Activated naive CD8-positive, alpha-beta T cell treated with anti-CD3 and anti-CD28 coated beads, Interleukin-2, amount 50 U/mL, for 16 hours (primary cell): ENCODE measurements at places on chromosomes 5 and 9.

GRCh38 chr5:166354332-166354731 lies 1937.1 kb upstream of the WWC1 start:
- no peak for DNase-seq

DNA sequence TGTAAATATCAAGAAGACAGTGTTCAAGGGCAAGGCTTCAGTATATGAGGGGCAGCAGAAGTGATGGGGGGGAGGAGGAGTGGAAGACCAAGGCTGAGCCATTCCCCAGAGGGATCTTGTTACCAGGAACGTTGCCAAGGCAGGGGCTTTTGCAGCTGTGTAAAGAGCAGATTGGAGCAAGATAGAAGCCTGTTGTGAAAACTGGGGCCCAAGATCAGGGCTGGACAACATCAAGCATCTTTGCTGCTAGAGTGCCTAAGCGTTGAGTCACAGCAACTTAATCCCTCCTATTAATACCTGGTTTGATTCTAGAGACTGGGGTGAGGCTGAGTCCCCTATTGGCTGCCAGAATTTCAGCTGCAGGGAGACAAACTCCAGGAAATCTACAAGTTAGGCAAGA lies 18.4 kb upstream of the ERCC6L2 start:
- no peak for DNase-seq

GRCh38 chr5:56175488-56175887 lies 57.6 kb downstream of the ANKRD55 start:
- no peak for DNase-seq

DNA sequence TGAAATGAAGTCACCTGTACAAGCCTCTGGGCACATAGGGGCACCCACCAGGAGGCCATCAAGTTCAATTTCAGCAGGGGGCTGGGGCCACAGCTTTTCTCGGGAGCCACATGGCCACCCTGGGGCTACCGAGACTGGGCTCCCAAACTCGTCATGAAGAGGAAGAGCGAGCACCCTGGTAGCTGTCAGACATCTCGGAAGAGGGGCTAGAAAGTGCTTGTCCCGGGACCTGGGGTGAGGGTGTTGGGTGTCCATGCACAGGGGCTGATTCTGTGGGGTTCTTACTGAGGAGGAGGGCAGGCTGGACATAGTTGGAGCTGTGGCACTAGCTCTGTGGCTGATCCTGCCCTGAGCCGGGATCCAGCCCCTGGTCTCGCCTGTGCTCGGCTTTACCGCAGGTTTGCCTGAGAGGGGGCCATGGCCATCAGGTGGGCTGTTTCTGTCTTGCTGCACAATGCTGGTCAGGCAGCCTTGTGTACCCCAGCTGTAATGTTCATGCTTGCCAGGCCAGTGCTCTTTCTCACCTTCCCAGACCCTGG lies 70.3 kb downstream of the PHF2 start:
- DNase-seq = no peak

GRCh38 chr9:134525070-134525815 lies 116.4 kb upstream of the COL5A1 start:
- DNase-seq = no peak

GRCh38 chr5:109218818-109219217 lies 191.0 kb downstream of the PJA2 start:
- no peak for DNase-seq

DNA sequence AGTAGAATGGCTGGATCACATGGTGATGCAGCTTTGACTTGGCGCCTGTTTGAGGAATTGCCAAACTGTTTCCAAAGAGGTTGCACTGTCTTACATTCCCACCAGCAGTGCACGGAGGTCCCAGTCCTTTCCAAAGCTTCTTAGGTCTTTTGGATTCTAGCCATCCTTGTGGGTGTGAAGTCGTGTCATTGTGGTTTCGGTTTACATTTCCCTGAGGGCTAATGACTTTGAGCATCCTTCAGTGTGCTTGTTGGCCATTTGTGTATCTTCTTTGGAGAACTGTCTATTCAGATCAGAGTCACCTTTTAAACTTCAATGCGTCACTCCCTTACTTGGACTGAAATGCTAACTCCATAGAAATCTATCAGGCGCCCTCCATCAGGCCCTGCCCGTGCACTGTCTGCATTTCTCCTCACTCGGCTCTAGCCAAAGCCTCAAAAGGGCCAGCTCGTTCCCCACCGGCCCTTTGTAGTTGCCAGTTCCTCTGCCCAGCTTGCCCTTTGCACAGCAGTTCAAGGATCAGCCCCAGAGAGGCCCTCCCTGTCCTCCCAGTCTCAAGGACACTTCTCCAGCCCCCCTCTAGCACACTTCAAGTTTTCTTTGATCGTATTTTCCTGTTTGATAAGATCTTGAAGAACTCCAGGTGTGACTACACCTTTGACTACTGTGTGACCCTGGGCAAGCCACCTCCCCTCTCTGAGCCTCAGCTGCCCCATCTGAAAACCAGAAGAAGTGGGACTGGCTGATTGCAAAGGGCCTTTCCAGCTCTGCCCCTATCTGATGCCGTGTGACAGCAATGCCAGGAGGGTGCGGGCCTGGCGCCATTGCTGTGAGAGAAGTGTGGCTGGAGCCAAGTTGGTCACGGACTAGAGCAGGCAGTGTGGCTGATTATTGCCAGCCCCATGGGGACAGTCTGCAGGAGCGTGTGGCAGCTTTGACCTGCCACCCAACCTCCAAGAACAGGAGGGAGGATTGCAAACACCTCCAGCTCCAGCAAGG lies 5.6 kb downstream of the HRH2 start:
- DNase-seq = no peak

DNA sequence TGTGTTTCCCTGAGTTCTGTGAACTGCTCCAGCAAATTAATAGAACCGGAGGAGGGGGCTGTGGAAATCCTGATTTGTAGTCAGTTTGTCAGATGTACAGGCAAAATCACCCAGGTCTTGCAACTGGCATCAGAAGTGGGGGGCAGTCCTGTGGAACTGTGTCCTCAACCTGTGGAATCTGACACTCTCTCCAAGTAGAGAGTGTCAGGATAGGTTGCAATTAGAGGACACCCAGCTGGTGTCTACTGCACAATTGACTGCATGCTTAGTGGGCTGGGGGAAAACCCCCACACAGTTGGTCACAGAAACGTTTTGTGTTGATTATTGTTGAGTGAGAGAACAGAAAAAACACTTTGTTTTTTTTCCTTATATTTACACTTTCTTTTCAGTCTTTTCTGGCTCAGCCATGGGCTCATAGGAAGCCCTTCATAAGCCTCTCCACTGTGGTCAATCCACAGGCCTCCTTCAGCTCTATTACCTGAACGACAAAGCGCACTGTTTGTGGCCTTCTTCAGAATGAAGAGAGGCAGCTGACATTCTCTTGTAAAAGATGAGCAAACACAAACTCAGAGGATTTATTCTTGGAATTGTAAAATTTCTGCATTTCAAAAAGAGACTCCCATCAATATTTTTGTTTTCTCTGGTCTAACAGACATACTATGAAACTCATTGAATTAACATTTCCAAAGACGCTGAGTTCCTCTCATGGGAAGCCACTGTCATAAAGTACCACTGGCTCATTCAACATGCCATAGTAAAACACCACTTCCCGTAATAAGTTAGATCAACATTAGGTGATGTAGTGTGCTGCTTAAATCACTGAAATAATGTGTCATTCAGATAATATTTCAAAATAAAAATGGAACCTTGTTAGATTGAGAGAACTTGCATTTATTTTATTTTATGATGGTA lies 348.9 kb upstream of the RFX3 start:
- DNase-seq = no peak

GRCh38 chr5:69034898-69035297 lies 58.9 kb upstream of the SLC30A5 start:
- DNase-seq = no peak

DNA sequence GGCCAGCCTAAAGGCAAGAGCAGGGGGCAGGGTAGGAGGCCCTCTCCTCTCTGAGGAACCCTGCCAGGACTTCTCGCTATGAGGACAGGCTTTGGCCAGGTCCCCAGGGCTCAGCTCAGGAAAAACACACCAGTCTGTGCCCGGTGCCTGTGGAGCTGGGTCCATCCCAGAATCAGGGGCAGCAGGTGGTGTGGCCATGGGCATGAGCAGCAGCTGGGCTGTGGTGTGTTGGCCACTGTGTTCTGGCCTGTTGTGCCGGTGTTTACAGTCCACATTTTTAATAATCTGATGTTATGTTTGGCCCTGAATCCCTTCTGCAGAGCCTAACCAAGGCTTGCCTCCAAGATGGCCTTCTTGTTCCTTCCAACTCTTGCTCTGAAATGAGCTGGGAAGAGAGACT lies 77.0 kb downstream of the FGF18 start:
- no peak for DNase-seq

- no peak for DNase-seq
Observed at GRCh38 chr9:78009186-78009585, 22.4 kb downstream of the GNAQ start.

- DNase-seq = no peak
Observed at GRCh38 chr5:180090769-180091546, 19.4 kb upstream of the RNF130 start.

DNA sequence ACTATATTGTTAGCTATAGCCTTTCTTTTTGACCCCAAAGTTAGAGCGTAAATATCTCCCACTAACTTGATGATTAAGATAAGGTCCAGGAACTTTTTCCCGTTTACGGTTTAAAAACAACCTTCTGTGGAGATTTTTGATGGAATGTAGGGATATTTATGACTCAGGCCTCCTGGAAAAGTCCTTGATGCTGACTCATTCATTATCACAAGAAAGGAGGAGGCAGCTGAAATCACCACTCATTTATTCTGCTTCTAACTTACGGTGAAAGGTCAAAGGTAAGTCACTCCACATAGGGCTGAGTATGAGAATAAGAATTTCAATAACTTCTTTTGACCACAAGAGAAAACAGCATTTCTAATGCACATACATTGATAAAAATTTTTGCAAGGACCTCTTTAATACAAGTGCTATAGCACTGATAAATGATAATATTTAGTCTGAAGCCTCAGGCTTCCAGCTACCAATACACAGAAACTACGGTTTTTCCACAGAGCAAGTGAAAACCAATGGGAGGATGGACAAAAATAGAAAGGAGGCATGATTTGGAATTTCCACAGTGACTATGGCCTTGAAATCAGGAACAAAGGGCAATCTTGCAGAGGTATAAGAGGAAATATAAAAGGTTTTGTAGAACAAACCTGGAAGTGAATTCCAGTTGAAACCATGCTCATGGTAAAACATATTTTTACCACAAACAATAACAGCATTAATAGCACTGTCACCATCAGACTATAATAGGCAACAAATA lies 146.5 kb downstream of the PPP2R2B start:
- DNase-seq = no peak

DNA sequence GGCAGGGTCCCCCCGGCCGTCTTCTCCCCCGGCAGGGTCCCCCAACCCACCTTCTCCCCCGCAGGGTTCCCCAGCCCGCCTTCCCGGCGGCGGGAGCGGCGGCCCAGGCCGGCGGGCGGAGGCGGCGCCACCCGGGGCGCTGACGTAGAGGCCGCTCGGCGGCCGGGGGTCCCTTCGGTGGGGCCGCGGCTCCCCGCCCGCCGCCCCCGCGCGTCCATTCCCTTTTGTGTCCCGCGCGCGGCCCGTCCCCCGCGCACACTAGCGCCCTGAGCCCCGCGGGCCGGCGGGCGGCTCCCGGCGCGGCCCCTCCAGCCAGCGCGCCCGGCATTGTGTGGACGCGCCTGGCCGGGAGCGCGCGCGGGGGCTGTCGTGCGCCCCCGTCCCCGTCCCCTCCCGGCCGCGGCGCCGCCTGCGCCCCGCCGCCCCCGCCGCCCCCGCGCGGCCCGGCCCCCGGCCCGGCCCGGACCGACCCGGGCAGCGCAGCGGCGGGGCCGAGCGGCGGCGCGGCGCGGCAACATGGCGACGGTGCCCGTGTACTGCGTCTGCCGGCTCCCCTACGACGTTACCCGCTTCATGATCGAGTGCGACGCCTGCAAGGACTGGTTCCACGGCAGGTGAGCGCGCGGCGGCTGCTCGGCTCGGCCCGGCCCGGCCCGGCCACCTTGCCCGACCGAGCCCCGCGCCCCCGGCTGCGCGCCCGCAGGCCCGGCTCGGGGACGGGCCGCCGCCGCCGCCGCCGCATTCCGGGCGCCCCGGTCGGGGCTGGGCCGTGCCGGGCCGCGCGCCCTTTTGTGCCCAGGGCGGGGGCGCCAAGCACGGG lies at the start of gene PHF2:
TSS of gene PHF2 (plus strand) at position 327 of the 820 bp plus-strand sequence. CDS start at position 517, 190 bp downstream.
- no peak for DNase-seq

- no peak for DNase-seq
Observed at GRCh38 chr5:79011219-79011836, 26.2 kb upstream of the ARSB start.

GRCh38 chr9:136470792-136471469 lies 11.9 kb downstream of the SEC16A start:
- no peak for DNase-seq

DNA sequence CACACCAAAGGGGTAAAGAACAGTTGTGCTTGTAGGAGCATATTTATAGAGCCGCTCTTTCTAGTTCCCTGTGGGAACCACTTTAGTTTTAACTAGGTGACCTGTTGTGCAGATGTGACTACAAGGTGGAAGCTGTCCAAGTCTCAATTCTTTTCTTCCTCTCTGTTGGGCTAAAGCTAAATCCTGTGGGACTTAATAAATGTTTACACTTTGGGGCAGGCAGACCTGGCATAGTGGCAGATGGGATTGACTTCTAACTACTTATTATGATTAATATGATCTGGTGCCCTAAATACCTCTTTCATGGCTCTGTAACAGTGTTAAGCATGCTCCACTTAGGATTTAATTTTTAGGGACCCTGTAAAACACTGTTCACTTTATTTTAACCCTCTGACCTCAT lies 265.3 kb downstream of the KCTD16 start:
- DNase-seq = no peak

DNA sequence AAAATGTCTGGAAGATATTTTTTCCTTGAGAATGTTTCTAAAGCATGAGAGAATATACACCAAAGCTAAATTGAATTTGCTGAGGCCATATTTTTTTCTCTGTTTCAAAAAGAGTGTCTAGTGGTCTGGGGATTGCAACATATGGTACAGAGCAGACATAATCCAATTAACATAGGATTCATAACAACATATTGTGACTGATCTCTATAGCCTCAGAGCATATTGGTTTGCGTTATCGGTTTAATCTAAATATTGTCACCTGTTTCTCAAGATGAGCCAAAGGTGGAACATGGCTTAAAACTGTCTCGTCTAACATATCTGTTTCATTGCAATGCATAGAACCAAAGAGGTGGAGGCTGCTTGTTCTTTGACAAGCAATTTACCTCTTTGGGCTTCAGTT lies 3.9 kb downstream of the PPP3R2 start:
- no peak for DNase-seq

DNA sequence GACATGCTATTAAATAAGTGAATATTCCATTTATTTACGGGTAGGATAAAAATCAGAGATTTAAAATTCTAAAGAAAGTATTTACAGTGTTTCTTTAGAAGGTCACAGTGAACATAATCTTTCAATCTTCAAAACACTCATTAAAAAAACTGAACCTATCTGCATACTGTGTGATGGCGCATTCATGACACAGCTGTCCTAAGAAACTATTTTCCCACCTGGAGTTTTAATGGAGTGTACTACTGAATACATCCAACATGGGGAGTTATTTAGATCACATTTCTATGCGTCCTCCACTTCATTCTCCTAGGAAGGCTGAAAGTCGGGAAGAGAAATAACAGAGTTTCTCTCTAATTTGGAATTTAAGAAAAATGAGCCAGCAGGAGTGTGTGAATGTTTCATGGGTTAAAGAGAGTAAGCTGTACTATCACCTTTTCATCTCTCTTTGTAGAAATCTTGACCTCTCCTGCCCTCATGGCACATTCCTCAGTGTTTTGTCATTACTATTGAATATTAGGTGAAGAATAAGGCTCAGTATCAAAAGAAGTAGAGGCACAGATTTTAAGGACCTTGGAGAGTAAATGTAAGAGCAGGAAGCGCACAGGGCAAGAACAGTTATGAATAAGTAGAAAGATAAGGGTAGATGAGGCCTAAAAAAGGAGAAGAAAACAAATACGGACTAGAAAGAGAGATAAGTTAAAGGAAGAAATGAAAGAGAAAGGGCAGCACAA lies 551.2 kb upstream of the TUSC1 start:
- no peak for DNase-seq
